Stimulated activated CD4-positive, alpha-beta T cell treated with anti-CD3 and anti-CD28 coated beads, TNF-alpha, amount 100 ng/mL, for 24 hours (primary cell): ENCODE measurements at places on chromosomes 1 and 21.

GRCh38 chr21:44366586-44367211, 13.3 kb downstream of the TRPM2 start:
- DNase-seq: no peak

GRCh38 chr1:77085109-77085508, 134.1 kb downstream of the PIGK start:
- no peak for DNase-seq

GRCh38 chr1:224517171-224517570, 82.6 kb upstream of the WDR26 start:
- DNase-seq: no peak

- DNase-seq: no peak
Observed at GRCh38 chr1:114341856-114342255, 169.1 kb downstream of the TRIM33 start.

DNA sequence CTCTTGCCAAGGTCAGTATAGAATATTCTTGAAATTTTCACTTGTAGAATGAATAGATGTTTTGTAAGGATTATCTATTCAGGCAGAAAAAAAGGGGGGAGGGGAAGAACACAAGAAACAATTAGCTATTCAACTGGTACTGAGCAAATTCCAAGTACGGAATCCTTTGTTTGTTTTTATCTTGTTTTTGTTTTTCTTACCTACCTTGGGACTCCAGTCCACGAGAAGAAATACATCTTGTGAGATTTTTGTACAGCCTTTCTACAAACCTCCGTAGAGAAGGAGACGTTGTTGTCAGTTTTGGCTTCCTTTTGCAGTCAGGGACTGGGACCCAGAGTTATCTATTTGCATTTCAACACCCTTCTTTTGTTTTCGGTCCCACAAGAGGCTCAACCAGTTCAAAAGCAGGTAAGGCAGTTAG, 36.0 kb downstream of the ZNF281 start:
- no peak for DNase-seq

DNA sequence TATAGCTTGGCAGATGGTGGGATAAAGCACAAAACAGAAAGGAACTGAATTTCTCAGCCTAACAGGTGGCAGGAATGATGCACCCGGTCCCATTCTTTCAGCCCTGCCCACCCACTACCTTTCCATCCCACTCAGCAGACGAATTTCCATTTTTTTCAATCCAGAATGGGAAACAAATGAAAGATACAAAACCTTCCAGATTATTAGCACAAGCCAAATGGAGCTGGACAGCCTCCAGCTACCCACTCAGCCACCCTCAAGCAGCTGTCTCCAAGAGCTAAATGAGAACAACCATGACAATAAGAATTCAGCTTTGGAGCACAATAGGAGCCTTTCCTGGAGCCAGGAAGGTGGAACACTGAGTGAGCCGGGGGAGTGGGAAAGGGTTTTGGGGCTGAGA, 96.3 kb upstream of the ST6GALNAC5 start:
- no peak for DNase-seq

DNA sequence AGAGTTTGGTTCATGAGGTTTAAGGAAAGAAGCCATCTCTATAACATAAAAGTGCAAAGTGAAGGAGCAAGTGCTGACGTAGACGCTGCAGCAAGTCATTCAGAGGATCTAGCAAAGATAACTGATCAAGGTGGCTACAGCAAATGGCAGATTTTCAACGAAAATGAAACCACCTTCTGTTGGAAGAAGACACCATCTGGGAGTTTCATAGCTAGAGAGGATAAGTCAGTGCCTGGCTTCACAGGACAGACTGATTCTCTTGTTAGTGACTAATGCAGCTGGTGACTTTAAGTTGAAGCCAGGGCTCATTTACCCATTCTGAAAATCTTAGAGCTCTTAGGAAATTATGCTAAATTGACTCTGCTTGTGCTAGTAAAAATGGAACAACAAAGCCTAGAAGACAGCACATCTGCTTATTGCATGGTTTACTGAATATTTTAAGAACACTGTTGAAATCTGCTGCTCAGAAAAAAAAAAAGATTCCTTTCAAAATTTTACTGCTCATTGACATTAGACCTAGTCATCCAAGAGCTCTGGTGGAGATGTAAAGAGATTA, 10.5 kb downstream of the MAEL start:
- no peak for DNase-seq

DNA sequence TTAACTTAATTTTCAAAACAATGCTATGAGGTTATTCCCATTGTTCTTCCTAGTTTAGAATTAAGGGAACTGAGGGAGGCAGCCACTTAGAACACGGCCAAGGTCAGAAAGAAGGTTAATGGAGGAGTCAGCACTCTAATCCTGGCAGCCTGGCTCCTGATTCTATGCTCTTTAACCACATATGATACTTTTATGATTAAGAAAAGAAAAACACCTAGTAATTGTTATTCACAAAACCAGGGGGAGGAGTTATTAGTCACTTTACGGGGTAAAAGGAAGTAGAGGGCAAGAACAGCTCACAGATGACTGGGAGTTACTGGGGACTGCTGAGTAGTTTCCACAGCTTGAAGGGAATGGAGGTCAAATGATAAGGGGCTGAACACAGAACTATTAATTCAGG, 38.6 kb downstream of the GADD45A start:
- DNase-seq: no peak

DNA sequence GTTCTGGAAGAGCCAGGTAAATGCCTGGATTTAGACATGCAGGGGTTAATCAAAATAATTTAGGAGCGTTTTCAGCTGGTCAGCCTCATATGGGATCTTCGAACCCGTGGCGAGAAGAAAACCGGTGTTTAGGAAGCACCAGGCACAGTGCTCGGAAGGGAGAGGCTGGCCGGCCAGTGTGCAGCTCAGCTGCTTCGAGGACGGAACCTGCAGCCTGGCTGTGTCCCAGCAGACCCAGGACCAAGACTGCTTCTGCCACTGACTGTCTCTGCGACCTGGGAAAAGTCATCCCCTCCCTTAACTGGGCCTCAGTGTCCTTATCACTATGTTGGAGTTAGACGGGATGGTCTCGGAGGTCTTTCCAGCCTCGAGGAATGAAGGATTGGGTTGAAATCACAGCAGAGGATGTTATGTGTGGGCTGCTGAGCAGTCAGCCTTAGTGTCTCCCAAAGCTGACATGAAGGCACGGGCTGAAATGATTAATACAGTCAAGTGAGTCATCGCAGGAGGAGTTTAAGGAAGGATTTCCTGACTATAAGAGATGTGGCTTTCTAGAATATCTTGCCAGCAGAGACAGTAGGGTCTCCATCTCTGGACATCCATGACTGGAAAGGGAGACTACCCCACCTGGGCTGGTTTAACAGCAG, 20.8 kb downstream of the PPFIA4 start:
- no peak for DNase-seq

DNA sequence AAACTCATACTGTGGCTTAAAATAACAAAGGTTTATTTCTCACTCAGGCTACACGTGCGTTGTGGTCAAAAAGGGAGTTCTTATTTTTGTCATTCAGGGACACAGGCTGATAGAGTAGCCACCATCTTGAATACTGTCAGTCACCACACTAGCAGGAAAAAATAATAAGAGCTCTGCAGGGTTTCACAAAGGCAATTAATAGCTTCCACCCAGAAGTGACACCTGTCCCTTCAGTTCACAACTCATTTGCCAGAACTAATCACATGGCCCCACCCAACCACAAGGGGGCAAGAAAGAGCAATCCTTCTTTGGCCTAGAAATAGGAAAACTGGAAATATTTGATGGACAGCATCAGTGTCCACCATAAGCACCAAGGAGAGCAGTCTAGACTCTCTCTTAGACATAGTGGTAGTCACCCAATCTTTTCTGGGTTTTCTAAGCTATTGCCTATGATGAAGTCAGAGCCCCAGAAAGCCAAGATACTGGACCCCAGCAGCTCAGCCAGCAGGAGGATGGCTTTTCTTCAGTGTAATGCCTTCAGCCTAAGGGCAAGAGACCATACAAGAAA, 8.2 kb downstream of the HAPLN2 start:
- DNase-seq: no peak

GRCh38 chr1:228405200-228405978, 1.2 kb downstream of the TRIM11 start:
- DNase-seq: no peak

DNA sequence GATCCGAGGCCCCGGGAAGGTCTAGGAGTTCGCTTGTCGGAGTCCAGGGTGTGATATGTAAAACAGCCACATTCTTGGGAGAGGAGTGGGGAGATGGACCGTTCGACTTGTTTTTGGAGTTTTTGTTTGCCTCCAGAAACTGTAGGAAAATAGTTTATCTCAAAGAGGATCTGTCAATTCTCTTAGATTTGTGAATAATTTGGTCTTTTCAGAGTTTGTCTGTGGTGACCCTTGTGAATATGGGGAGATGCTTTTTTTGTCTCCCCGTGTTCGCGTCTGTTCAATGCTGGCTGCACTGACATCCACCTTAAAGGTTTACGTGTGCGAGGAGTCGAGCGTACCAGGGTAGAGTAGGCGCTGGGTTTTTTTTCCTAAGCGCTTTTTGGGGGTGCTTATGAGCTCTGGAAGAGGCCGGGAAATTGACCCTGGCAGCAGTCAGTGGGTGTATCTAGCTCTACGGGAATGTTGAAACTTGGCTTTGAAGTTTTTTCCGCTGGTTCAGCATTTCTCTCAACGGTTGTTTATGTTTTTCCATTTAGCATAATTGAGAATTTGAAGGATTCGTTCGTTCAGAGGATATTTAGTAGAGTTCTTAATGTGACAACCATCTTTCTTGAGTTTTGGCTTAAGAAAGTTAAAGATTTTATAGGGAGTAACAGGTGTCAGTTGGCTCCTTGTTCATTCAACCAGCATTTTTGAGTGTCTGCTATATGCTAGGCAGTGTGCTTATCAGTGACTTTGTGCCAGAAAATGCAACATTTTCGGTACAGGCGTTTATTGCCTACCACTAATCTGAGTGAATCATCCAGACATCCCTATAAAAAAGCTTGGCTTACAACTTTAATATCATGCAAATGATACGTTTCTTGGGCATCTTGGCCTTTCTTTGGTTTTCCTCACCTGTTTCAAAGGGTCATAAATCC, 1.2 kb downstream of the SZRD1 start:
- DNase-seq: no peak

- no peak for DNase-seq
Observed at GRCh38 chr1:16371725-16372124, 4.7 kb downstream of the SZRD1 start.

DNA sequence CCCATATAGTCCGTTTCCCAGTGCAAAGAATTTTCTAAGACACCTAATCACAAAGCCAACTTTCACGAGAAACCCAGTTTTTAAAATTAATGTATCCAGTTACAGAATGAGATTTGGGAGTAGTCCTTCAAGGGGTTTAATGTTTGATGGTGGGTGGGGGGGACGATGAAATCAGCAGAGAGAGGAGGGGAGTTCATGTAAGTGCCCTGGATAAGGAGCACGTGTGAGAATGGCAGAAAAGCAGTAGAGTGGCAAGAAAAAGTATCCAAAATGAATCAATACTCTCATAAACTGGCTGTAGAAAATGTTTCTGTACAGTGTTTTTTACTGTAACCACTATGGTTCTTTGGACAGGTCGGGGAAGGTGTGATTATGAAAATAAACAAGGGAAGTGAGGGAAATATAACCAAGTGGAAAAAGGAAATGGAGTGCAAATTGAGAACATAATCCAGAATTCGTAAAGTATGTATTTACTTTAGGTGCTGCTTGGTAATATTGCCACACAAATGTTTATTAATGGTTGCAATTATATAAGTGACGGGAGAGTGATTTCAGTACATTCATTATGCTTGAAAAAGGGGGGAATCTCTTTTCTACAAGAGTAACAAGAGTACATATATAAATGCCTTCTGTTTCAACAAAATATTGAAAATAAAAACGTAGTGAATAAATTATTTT, 118.7 kb upstream of the RRP15 start:
- no peak for DNase-seq

DNA sequence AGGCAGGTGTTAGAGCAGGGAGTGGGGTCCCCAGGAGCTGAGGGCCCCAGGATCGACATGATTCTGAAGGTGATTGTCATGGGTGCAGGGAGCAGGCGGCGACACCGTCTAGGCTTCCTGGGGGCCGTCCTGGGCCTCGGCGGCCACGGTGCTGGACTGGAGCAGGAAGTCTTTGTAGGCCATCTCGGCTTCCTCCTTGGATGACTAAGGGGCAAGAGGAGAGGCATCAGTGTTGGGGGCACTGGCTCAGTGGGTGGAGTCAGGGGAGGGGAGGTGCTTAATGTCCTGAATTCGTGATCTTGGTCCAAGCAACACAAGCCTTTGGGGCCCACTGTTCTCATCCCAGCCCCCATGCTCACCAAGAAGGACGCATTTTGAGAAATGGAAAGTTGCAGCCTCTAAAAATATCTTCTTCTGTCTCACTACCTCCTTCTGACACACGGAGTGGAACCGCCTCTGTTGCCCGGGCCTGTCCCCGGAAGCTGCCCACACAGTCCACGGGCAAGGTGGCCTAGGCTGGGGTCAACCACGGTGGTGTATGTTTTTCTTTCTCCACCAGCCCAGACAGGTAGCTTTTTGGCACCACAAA, 8.6 kb upstream of the FCMR start:
- DNase-seq: no peak

GRCh38 chr1:23588749-23589548, 29.6 kb upstream of the ID3 start:
- DNase-seq: no peak

DNA sequence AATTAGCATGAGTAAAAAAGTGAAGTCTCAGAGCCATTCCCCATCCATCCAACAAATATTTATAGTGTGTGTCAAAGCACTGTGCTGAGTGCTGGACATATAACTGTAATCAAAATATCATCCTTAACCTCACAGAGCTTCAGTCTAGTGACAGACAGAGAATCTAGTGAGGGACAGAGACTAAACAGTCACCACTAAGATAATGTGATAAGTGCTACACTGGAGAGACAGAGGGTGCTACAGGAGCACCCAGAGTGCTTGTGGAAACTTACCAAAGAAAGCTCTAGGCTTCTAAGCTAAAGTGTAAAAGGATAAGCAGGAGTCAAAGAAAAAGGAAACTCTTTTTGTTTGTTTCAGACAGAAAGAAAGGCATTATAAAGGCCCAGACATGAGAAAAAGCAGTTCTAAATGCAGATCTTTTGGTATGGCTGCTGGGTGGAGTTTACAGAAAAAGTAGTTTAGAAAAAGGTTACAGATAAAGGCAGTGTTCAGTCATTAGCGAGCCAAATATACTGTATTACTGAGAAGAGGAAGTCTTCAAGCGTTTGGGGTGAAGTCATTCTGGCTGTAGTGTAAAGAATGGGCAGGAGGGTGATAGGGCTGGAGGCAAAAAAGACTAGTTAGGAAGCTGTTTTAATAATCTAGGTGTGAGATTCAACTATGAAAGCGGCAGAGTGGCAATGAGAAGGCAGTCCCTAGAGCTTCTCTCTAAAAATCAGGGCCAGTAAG, 83.8 kb downstream of the SCMH1 start:
- no peak for DNase-seq
